Left colon (tissue), 2 donors: ENCODE measurements at places on chromosomes 5 and 9. TPM values are rescaled to one million over a fixed set of nuclear protein-coding genes. Genes with fewer than 3 reads are reported as not detected.

The ST8SIA4 gene
- total RNA-seq = 2.0 TPM

DNA sequence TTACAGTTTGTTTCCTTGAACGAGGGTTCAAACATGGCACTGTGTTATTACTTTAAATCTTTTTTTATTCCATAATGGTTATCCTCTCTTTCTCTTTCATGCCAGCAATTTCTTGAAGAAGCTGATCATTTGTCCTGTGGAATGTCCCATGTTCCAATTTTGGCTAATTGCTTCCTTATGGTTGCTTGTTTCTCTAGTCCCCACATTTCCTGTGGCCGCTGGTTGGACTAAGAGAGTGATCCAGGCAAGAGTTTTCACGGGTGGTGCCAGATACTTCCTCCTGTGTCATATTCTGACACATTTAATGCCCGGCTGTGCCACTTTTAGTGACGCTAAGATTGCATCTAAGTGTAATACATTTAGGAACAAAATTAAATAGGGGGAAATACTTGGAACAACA, 83.8 kb upstream of the FAM169A start:
- DNase-seq = no peak

DNA sequence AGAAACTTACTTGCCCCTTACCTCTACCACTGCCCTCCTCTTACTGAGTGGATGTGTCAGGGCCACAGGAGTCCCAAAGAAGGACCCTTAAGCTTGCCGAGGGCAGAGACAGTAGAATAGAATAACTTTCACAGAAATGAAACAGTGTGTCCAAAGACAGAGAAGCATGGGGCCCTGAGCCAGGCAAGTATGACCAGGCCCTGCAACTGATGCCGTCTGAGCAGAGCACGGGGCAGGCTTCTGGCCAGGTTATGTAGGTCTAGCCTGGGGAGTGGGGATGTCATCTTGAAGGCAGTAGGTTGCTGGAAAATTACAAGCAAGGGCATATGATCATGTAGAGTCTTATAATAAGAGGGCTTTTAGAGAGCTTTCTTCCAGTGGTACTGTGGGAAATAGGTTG, 415.4 kb downstream of the KDM4C start:
- DNase-seq = no peak

- DNase-seq = no peak
Observed at GRCh38 chr9:16848179-16848578, 22.3 kb downstream of the BNC2 start.

DNA sequence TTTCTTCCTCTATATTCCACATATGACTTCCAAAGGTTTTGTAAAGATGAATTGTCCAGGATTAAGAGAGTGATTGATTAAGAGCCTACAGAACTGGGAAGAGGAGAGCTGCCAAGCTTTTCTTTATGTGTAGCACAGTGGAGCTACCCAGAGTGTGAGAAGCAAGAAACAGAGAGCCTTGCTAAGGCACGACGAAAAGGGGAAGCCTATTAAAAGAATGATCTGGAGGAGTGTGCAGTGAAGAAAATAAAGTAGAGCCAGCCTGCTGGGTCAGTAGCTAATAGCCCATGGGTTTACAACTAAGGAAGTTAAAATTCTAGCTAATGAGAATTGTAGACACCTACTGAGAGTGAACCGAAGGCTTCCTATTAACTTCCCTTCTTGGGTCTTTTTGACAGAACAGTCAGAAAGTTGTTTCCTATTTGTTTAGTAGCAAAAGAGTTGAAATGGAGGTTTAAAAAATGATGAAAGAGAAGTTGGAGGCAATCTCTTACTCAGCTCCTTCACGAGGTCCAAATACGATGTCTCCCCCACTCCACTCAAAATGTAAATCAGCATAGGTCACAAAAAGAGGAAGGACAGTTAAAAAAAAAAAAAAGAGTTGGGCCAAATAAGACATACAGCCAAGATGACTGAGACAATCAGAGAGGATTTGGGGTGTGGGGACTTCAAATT, 957 bp upstream of the PRR16 start:
- DNase-seq = no peak

DNA sequence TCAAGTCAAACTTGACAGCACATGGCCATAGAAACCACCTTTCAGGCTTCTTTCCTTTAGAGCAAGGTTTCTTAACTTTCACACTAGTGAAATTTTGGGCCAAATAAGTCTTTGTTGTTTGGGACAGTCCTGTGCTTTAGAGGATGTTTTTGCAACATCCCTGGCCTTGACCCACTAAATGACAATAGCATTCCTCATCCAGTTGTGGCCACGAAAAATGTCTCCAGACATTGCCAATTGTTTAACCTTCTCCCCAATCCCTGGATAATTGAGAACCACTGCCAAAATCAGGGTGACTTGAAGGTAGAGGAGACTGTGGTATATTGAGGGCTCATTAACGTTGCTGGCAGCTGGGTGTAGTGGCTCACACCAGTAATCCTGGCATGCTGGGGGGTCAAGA, 72.0 kb downstream of the ALDH1A1 start:
- DNase-seq = no peak

- DNase-seq = no peak
Observed at GRCh38 chr5:169279125-169279524, 21.8 kb downstream of the SLIT3 start.

GRCh38 chr5:16983022-16983639, 47.0 kb upstream of the MYO10 start:
- peak; percentile 7 for DNase-seq
